PC-3 (cell line): ENCODE measurements at places on chromosomes 16 and 17. TPM values are rescaled to one million over a fixed set of nuclear protein-coding genes. Genes with fewer than 3 reads are reported as not detected.

ERN2 gene
- total RNA-seq = not detected in 2 replicates

LYRM1 gene
- 21.9 and 35.1 TPM in 2 replicates for total RNA-seq

KRTAP4-6 gene
- total RNA-seq = not detected in 2 replicates

CMTM4 gene
- total RNA-seq = 16.9 and 17.0 TPM in 2 replicates

GPRC5B gene
- 5.5 and 12.4 TPM in 2 replicates for total RNA-seq

CDR2L gene
- total RNA-seq = 35.8 and 50.9 TPM in 2 replicates

MPV17L gene
- total RNA-seq = 4.5 and 6.0 TPM in 2 replicates

RAMP2 gene
- total RNA-seq = not detected in 2 replicates

SAP30BP gene
- total RNA-seq = 97.8 and 115 TPM in 2 replicates

FBXW10B gene
- 7.0 and 7.2 TPM in 2 replicates for total RNA-seq

DNAJA3 gene
- total RNA-seq = 123 and 158 TPM in 2 replicates

CCL16 gene
- total RNA-seq = not detected in 2 replicates

ODAD4 gene
- total RNA-seq = 0.15 and 0.98 TPM in 2 replicates

SHISA9 gene
- total RNA-seq = 0.06 TPM in 1 of 2 replicates, not detected in the other

RBFOX1 gene
- not detected in 2 replicates for total RNA-seq

KRTAP3-1 gene
- 1.6 TPM in 1 of 2 replicates, not detected in the other for total RNA-seq

NETO2 gene
- 40.6 and 43.7 TPM in 2 replicates for total RNA-seq

TAT gene
- total RNA-seq = not detected in 2 replicates

BPTF gene
- total RNA-seq = 53.8 and 61.8 TPM in 2 replicates

TPSG1 gene
- not detected in 2 replicates for total RNA-seq

METRN gene
- total RNA-seq = 314 and 320 TPM in 2 replicates

TEKT1 gene
- not detected in 2 replicates for total RNA-seq

KCTD13 gene
- total RNA-seq = 8.2 and 30.2 TPM in 2 replicates

EXOC3L1 gene
- total RNA-seq = not detected in 2 replicates

TRAPPC2L gene
- 42.0 and 77.5 TPM in 2 replicates for total RNA-seq

CRHR1 gene
- total RNA-seq = not detected in 2 replicates

KRT31 gene
- total RNA-seq = not detected in 2 replicates

HSPB9 gene
- not detected in 2 replicates for total RNA-seq

TELO2 gene
- 37.8 and 61.3 TPM in 2 replicates for total RNA-seq

PHKB gene
- total RNA-seq = 31.8 and 42.0 TPM in 2 replicates

SEPTIN12 gene
- not detected in 2 replicates for total RNA-seq

FSCN2 gene
- 0.87 and 2.4 TPM in 2 replicates for total RNA-seq

CHST6 gene
- 0.35 and 0.91 TPM in 2 replicates for total RNA-seq

E2F4 gene
- 86.2 and 107 TPM in 2 replicates for total RNA-seq

ZG16B gene
- 8.6 and 17.0 TPM in 2 replicates for total RNA-seq

TNFRSF13B gene
- total RNA-seq = not detected in 2 replicates

ZFPM1 gene
- 4.1 and 4.6 TPM in 2 replicates for total RNA-seq

KLHDC4 gene
- 36.3 and 68.2 TPM in 2 replicates for total RNA-seq

KCNJ18 gene
- total RNA-seq = 0.12 and 0.51 TPM in 2 replicates

AGRP gene
- total RNA-seq = not detected in 2 replicates

PSME3 gene
- total RNA-seq = 107 and 123 TPM in 2 replicates

BTBD17 gene
- total RNA-seq = not detected in 2 replicates

GDPD3 gene
- total RNA-seq = 2.2 and 3.4 TPM in 2 replicates

KRT20 gene
- 0.18 TPM in 1 of 2 replicates, not detected in the other for total RNA-seq

DPEP2 gene
- not detected in 2 replicates for total RNA-seq

RNF222 gene
- 0.07 TPM in 1 of 2 replicates, not detected in the other for total RNA-seq

KCNH6 gene
- not detected in 2 replicates for total RNA-seq

ARL5C gene
- 0.58 TPM in 1 of 2 replicates, not detected in the other for total RNA-seq

NAGS gene
- total RNA-seq = 13.5 and 14.3 TPM in 2 replicates

CREBBP gene
- 21.9 and 23.6 TPM in 2 replicates for total RNA-seq

HCRT gene
- total RNA-seq = not detected in 2 replicates

TRPV3 gene
- 3.6 and 4.8 TPM in 2 replicates for total RNA-seq

HOXB4 gene
- total RNA-seq = 0.22 and 0.58 TPM in 2 replicates
